ENCODE measurements at places on chromosomes 16 and 17.

DNA sequence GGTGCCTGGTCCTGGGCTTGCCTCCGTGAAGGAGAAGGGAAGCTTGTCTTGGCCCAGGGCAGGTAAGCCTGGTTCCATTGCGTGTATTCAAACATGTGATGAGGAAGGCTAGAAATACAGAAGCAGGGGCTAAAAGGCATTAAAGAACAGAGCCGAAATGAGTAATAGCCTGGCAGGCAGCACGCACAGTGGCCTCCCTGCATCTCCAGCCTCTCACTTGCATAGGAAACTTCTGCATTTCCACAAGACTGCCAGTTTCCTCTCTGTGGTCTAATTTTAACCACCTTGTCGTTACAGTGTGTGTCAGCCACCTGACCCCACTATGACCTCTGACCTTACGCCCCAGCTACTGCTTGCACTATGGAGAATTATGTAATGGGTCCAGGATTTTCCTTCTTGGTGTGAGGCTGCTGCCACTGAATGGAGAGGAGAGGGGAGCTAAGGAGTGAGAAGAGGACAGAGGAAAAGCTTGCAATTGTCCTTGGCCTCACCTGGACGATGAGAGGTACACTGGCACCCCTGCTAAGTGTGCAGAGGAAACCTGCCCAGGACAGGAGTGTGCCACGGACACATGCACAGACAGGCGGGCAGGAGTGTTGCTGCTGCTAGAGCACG lies 32.8 kb downstream of the HIC1 start:
- DNase-seq: no peak

GRCh38 chr17:42132941-42133340 lies 10.3 kb downstream of the HSPB9 start:
- no peak for DNase-seq

GRCh38 chr16:1791943-1792812 lies 1.3 kb downstream of the IGFALS start:
- peak; percentile 51 for DNase-seq

GRCh38 chr17:8681170-8681949 lies 50.8 kb upstream of the MYH10 start:
- DNase-seq: no peak

DNA sequence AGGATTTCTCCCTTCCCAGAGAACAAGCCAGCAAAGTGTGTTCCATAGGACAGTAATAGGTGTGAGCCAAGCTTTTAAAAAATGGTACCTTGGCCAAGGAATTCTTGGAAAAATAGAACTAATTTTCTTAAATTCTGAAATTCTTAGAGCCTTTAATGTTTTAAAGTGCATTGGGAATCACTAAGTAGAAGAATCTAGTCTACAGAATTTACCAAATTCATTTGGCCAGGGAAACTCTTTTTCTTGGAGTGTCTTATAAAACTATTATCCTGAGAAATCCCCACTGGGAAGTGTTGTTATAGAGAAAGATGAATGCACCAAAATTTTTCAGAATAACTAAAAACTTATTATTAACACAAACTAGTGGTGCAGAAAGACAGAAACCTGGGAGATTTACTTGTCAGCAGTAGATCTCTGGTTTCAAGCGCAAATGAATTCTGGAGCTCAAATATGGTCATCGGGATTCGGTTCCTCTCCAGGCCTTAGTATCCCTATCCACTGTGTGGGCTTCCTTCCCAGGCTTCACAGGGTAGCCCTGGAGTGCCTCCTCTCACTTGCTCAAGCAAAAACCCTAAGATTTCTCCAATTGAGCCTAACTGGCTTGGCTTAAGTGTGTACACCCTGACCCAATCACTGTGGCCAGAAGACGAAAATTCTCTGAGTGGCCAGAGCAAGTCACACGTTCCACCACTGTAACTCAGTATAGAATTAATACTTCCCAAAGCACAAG lies 217.8 kb downstream of the CHD9NB start:
- DNase-seq: no peak

GRCh38 chr16:27793249-27793622 lies 243.3 kb downstream of the KATNIP start:
- DNase-seq: no peak

DNA sequence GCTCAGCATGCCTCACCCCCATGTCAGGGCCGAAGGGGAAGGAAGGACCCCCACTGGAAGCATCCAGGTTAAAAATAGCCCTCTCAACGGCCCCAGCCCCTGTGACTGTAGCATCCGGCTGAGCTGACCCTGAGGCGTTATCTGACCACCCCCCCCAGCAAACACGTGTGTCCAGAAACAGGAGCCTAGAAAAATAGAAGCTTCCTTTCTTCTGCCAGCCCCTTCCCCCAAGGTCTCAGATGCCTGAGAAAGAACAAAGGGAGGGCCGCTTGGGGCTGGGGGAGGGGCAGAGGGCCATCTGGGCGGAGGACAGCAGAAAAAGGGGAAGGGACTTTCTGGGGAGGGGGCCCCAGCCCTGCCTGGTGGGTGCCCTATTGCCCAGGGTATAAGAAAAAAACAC lies 55.8 kb downstream of the ACTG1 start:
- no peak for DNase-seq

- DNase-seq: no peak
These were observed 39.9 kb downstream of the CDH1 start for GRCh38 chr16:68776821-68777485.

DNA sequence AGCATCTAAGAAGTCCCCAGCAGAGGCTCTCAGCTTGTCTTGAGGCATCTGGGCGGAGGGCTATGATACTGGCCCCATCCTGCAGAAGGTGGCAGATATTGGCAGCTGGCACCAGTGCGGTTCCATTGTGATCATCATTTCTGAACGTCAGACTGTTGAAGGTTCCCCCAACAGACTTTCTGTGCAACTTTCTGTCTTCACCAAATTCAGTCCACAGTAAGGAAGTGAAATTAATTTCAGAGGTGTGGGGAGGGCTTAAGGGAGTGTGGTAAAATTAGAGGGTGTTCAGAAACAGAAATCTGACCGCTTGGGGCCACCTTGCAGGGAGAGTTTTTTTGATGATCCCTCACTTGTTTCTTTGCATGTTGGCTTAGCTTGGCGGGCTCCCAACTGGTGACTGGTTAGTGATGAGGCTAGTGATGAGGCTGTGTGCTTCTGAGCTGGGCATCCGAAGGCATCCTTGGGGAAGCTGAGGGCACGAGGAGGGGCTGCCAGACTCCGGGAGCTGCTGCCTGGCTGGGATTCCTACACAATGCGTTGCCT lies at the start of gene CIITA:
Gene CIITA, plus strand, starts transcription at position 404 of the 543 bp plus-strand sequence. Its CDS starts 129 bp downstream, at position 533.
- no peak for DNase-seq

DNA sequence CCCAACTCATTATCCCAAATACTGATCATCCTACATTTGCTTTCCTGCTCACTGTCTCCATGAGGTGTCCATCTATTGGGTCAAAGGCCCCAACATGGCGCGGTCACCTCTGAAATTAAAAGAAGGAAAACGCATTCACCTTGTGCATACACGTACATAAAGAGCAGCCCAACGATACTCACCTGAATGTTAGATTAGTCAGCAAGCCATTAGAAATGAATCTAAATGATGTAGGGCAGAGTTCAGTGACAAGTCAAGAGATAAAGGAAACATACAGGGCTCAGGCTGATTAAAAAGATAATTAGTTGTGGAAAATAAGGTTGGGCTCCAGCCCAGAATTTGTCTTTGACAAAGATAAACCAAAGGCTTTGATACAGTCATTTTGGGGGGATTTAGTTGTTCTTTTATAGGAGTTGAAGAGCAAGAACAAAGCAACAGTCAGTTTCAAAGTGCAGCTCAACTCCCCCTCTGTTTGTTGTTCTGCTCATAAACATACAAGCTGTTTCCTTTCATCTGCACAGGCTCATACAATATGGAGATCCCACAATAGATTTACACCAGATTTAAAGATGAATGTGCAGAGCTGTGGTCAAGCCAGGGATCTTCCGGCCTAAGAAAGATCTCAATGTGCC lies 21.1 kb downstream of the NXPH3 start:
- DNase-seq: no peak

- no peak for DNase-seq
These were observed 95.7 kb downstream of the CACNG1 start for GRCh38 chr17:67139784-67140665.

DNA sequence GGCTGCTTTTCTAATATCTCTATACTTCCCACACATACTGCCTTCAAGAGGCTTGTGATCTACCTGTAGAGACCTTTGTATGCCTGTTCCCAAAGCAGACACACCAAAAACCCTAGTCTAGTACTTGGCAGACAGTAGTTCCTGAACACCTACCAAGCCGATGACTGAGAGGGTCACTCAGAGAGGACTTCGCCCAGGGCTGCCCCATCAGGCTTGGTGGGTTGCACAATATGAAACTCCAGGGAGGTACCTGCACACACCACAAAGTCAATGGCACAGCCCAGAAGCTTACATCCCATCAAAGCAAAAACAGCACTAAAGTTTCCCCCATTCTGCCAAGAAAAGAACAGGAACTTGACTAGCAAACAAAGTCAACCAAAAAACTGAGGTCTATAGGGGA lies 30.3 kb downstream of the ASPA start:
- peak; percentile 12 for DNase-seq

DNA sequence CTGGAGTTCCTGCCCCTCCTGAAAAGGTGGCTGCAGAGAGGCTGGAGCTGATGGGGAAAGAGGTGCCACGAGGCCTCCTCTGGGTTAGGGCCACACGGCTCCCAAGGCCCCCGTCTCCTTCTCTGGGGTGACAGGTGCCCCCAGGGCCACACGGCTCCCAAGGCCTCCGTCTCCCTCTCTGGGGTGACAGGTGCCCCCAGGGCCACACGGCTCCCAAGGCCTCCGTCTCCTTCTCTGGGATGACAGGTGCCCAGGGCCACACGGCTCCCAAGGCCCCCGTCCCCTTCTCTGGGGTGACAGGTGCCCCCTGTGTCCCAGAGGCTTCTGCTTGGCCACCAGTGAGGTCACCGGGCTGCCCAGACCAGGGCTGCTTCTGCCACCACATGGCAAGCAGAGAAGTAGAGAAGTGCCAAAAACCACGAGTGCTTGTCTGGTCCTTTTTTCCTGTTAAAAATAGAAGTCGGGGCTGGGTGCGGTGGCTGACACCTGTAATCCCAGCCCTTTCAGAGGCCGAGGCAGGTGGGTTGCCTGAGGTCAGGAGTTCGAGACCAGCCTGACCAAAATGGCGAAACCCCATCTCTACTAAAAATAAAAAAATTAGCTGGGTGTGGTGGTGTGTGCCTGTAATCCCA lies 4.1 kb downstream of the CAPN15 start:
- DNase-seq: no peak

DNA sequence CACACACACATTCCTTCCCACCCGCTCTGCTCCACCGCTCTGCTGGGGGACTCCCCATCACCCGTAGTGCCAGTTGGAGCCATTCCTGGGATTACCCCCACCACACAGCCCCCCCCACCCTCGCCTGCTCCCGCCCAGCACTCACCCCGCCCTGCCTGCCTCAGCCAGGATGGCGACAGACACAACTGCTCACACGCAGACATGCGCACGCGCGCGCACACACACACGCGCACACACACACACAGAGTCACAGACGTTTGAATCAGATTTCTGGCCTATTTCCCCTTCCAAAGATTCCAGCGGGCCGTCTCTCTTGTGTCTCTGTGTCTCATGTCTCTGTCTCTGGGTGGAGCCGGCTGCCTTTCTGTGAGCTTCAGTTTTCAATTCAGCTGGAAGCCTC lies 4.4 kb downstream of the CACNA1G start:
- no peak for DNase-seq

GRCh38 chr16:75263963-75264445 lies 12.6 kb upstream of the BCAR1 start:
- peak; percentile 56 for DNase-seq

DNA sequence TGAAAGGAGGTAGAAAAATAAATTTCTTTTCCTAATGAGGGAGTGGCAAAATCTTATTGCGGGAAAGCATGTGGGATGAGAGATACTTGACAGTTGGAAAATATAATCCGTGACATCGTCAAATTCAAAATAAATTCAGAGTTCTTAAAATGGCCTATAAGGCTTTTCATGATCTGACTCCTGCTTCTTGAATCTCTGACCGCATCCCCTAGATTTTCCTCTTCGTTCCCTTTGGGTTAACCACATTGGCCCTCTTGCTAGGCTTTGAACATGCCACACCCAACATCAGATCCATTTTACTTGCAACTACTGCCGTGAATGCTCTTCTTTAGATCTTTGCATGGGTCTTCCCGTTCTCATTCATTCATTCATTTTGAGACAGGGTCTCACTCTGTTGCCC lies 50.1 kb downstream of the NF1 start:
- no peak for DNase-seq

DNA sequence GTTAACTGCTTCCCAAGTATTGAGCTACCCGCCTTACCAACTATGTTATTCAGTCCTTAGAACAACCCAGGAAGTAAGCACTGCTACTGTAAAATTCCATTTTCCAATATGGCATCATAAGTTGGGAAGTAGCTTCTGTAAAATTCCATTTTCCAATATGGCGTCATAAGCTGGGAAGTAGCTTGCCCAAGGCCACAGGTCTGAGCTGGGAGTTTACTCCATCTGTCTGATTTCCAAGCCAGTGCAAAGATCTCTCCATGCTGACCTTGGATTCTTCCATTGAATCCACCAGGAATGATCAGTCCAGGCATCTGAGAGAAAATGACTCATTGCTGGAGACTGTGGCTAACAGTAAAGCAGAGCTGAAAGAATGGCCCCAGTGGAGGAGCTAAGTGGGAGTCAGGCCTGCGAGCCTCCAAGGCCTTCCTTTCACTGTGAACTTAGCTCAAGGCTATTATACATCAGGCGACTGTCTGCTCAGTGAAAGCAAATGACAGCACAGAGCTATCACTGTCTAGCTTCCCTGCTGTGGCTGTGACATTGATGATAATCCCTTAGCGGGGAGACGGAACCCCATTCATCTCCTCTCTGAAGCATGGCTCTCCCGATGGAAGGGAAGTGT lies 430.4 kb downstream of the HAPSTR1 start:
- peak; percentile 97 for DNase-seq

DNA sequence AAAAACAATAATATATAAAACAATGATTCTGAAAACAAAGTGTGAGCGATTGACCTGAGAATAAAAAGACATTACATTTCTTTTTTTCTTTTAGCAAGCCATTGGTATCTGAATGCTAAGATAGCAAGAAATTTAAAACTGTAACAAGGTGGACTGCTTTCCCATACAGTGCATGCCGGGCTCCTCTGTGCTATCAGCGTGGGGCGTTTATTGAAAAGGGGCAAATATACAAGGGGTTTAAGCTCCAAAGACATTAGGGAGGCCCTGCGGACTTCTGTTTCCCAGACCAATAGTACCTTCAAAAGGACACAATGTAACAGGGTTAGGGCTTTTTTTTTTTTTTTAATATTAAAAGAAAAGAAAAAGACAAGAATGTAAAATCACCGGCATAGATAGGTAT lies 261.3 kb downstream of the ZFHX3 start:
- DNase-seq: no peak

GRCh38 chr16:85969591-85969990 lies 70.6 kb downstream of the IRF8 start:
- DNase-seq: peak; percentile 92

GRCh38 chr17:60738287-60738686 lies 60.6 kb downstream of the BCAS3 start:
- no peak for DNase-seq

GRCh38 chr16:4820652-4821051 lies 18.2 kb upstream of the ROGDI start:
- no peak for DNase-seq

Measured in islet precursor cell (in vitro differentiated cells).